A549 treated with Hydrocortisone at 1 μM for 4 hours (cell line): ENCODE measurements at places on chromosomes 13 and 19. TPM values are rescaled to one million over a fixed set of nuclear protein-coding genes. Genes with fewer than 3 reads are reported as not detected.

The KLK11 gene
- 0.12 TPM in 1 of 5 replicates, not detected in the others for total RNA-seq

The CCDC8 gene
- total RNA-seq, result not detected in 5 replicates

The PRRG2 gene
- total RNA-seq, result 0.78 to 1.3 TPM (median 0.84 TPM) in 5 replicates

The ZNF358 gene
- total RNA-seq, result 16.7 to 21.1 TPM (median 18.2 TPM) in 5 replicates

The ABCC4 gene
- total RNA-seq, result 20.0 to 35.0 TPM (median 26.1 TPM) in 5 replicates

The PTGIR gene
- total RNA-seq, result 0.05 to 0.12 TPM (median 0.12 TPM) in 3 of 5 replicates, not detected in the others

The KL gene
- 0.02 to 0.07 TPM (median 0.05 TPM) in 5 replicates for total RNA-seq

The RGS9BP gene
- total RNA-seq, result 0.31 to 0.59 TPM (median 0.44 TPM) in 5 replicates

The PRTN3 gene
- total RNA-seq, result 0.14 to 0.46 TPM (median 0.43 TPM) in 5 replicates

The CLEC17A gene
- not detected in 5 replicates for total RNA-seq

The MAST1 gene
- total RNA-seq, result 1.3 to 2.1 TPM (median 1.8 TPM) in 5 replicates

The NUFIP1 gene
- 5.2 to 7.6 TPM (median 6.2 TPM) in 5 replicates for total RNA-seq

The KCNC3 gene
- 1.2 to 1.4 TPM (median 1.4 TPM) in 5 replicates for total RNA-seq

The IFNL1 gene
- total RNA-seq, result 0.10 to 0.33 TPM (median 0.13 TPM) in 4 of 5 replicates, not detected in the other

The EDDM13 gene
- total RNA-seq, result not detected in 5 replicates

The ANKLE1 gene
- total RNA-seq, result 0.36 to 0.58 TPM (median 0.38 TPM) in 5 replicates

The ZNF700 gene
- 0.20 to 0.33 TPM (median 0.29 TPM) in 5 replicates for total RNA-seq

The ETV2 gene
- 1.5 to 3.3 TPM (median 2.9 TPM) in 5 replicates for total RNA-seq

The NAT14 gene
- 31.4 to 58.8 TPM (median 53.6 TPM) in 5 replicates for total RNA-seq

The FSD1 gene
- 7.6 to 8.8 TPM (median 7.8 TPM) in 5 replicates for total RNA-seq

The GSX1 gene
- not detected in 5 replicates for total RNA-seq

The RXFP2 gene
- not detected in 5 replicates for total RNA-seq

The EXOC3L2 gene
- total RNA-seq, result 1.5 to 2.5 TPM (median 2.0 TPM) in 5 replicates

The LRP3 gene
- total RNA-seq, result 34.3 to 52.9 TPM (median 50.7 TPM) in 5 replicates

The FUT2 gene
- not detected in 5 replicates for total RNA-seq

The FXYD1 gene
- 0.32 to 0.59 TPM (median 0.33 TPM) in 3 of 5 replicates, not detected in the others for total RNA-seq

The ACP5 gene
- total RNA-seq, result 0.15 to 0.33 TPM (median 0.26 TPM) in 4 of 5 replicates, not detected in the other

The IZUMO2 gene
- total RNA-seq, result not detected in 5 replicates

The ZNF414 gene
- total RNA-seq, result 13.8 to 21.3 TPM (median 18.9 TPM) in 5 replicates

The CYP2A6 gene
- total RNA-seq, result 0.08 TPM in 1 of 5 replicates, not detected in the others

The IGFL4 gene
- 0.28 to 0.68 TPM (median 0.36 TPM) in 5 replicates for total RNA-seq

The SIGLEC10 gene
- total RNA-seq, result 0.03 to 0.08 TPM (median 0.07 TPM) in 3 of 5 replicates, not detected in the others

The CILP2 gene
- total RNA-seq, result 0.13 to 0.38 TPM (median 0.21 TPM) in 5 replicates

The ZSCAN18 gene
- total RNA-seq, result 1.9 to 3.0 TPM (median 2.7 TPM) in 5 replicates

The TSKS gene
- not detected in 5 replicates for total RNA-seq

The RYR1 gene
- total RNA-seq, result 5.2 to 6.8 TPM (median 6.4 TPM) in 5 replicates

The GARIN5A gene
- total RNA-seq, result 1.4 to 2.5 TPM (median 2.2 TPM) in 5 replicates

The URAD gene
- total RNA-seq, result not detected in 5 replicates

The SERPINE3 gene
- total RNA-seq, result 0.07 TPM in 1 of 5 replicates, not detected in the others

The RHPN2 gene
- 40.4 to 53.6 TPM (median 46.2 TPM) in 5 replicates for total RNA-seq

The FBXO17 gene
- total RNA-seq, result 67.6 to 80.4 TPM (median 73.3 TPM) in 5 replicates
